Fibroblast of skin of right biceps (primary cell): ENCODE measurements at places on chromosomes 11 and 22.

GRCh38 chr11:88297421-88297820 is 40.1 kb downstream of the CTSC start:
- DNase-seq = no peak

DNA sequence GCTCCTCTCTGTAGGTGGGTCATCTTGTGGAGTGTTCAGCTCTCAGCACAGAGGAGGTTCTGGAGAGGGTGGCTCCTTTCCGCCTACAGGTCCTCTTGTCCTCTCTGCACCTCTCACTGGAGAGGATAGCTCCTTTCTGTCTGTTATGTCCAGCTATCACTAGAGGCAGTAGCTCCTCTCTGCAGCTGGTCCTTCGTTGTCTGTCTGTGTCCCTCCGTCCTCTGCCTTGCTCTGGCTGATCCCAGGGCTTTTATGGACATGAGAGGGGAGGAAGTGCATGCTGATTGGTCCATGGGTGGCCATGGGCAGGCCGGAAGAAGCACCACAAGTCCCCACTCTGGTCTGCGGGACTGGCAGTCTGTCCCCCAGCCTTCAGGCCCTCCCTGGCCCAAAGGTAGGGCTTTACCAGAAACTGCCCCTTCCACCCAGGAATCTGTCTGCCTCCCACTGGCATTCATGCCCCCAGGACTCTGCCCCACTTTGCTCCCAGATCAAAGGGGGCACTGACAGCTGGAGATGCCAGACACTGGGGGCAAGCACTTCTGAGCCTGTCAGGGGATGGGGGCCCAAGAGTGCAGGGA is 38.6 kb upstream of the CALCB start:
- DNase-seq = no peak

GRCh38 chr22:44620129-44620840 is 81.7 kb upstream of the PRR5 start:
- DNase-seq = peak; percentile 79

- peak; percentile 54 for DNase-seq
These were observed 24.7 kb upstream of the CCDC188 start for GRCh38 chr22:20175597-20175900.

- DNase-seq = no peak
These were observed 151.1 kb downstream of the FEZ1 start for GRCh38 chr11:125344846-125345420.

DNA sequence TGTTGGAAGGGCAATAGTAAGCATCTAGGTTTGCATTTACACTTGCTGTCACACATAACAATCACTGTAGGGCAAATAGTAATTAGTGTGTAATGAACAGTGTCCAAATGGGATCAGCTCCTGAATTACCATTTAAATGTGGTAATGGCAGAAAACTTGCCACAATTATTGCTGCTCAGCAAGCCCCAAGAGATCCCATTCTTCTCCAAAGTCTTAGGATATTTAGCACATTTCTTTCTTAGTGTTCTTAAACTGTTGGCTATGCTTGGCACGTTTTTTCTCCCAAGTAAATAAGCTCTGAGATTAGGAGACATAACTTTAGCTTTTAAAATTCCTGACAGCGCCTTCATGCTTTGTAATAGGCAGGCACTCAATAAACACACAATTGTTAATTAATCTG is 1037.0 kb downstream of the DLG2 start:
- DNase-seq = no peak

DNA sequence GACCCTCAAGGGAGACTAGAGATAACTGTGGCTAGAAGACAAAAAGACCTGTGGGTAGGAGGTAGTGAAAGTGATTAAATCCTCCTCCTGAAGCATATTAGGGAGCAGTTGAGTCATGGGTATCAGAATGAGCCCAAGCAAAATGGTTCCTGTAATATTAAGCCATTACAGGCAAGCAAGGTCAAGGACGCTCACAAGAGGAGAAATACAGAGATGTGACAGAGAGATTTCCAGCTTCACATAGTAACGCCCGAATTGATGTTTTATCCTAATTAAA is 77.7 kb downstream of the FAM76B start:
- DNase-seq = no peak

- DNase-seq = no peak
These were observed 756 bp downstream of the CLNS1A start for GRCh38 chr11:77636731-77637344.

DNA sequence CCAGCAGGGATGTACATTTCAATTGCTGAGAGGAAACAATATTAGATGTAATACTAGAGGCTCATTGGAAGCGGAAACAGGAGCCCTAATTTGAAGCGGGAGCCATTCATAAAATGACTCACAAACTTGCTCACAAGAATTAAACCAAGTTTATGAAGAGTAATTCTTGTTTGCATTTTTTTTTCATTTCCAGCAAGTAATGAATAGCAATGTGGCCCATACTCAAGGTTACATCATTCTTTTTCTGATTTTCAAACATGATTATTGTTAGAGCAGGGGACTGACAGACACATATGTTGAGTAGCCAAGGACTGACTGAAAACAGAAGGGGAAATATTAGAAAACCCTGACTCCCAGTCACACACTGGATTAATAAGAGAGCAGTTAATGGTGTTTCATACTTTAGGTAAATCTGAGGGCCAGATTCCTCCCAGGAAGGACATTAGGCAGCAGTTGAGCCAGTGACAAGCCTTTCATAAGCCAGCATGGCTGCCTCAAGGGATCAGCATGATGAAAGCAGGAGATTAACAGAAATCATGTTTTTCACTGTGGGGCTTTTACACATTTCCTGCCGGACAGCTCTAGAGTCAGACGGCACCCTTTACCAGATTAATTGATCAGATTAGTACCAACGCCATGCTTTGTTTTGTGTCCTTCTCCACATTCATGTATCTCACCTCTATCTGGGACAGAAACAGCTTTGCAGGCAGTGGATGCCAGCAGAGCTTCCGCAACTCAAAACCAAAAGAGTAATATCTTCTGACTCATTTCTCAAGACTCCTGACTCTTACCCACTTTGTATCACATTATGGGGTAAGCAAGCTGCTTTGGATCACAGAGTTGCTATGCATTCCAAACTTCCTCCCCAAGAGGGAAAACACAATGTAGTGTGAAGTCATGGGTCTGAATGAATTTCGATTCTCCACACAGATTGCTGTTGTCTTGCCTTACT is 831.6 kb downstream of the KCNA4 start:
- peak; percentile 97 for DNase-seq

GRCh38 chr11:61442616-61443015 is 12.7 kb downstream of the SDHAF2 start:
- DNase-seq = no peak

DNA sequence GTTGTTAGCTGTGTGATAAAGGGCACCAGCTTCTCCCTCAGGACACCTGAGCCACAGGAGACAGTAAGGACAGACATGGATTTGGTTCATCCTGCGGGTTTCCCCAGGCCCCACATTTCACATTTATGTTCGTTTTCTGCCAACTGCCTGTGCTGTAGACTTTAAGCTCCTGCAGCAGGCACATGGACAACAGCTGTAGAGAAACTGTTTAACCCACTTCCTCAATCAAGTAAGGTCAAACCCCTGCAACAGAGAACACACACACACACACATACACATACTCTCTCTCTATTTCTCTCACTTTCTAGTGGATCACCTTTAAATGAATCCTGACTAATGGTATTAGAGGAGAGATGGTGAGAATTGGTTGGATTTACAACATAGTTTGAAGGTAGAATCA is 90.7 kb downstream of the C11orf87 start:
- DNase-seq = no peak

GRCh38 chr22:27466229-27466628 is 335.3 kb downstream of the MN1 start:
- no peak for DNase-seq

GRCh38 chr11:92342034-92342720 is 117.6 kb downstream of the FAT3 start:
- DNase-seq = no peak

GRCh38 chr22:27231266-27231665 is 570.3 kb downstream of the MN1 start:
- no peak for DNase-seq

- DNase-seq = no peak
These were observed 23.3 kb downstream of the KCNJ5 start for GRCh38 chr11:128914216-128915148.

DNA sequence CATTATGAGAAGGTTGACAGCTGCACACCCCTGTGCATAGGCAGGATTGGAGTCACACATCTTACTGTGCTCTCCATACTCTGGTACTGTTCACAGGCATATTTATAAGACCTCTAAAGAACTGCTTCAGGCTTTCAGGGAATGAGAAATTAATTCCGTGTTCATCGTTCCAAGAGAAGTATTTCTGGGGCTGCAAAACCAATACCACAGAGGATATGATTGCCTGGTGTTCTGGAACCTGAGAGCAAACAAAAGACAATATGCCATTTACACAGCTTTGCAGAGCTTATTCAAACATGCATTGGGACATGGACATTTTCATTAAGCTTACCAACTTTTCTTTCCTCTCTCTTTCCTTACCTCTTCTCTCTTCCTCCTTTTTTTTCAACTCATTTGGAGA is 388.7 kb downstream of the NTM start:
- DNase-seq = no peak

DNA sequence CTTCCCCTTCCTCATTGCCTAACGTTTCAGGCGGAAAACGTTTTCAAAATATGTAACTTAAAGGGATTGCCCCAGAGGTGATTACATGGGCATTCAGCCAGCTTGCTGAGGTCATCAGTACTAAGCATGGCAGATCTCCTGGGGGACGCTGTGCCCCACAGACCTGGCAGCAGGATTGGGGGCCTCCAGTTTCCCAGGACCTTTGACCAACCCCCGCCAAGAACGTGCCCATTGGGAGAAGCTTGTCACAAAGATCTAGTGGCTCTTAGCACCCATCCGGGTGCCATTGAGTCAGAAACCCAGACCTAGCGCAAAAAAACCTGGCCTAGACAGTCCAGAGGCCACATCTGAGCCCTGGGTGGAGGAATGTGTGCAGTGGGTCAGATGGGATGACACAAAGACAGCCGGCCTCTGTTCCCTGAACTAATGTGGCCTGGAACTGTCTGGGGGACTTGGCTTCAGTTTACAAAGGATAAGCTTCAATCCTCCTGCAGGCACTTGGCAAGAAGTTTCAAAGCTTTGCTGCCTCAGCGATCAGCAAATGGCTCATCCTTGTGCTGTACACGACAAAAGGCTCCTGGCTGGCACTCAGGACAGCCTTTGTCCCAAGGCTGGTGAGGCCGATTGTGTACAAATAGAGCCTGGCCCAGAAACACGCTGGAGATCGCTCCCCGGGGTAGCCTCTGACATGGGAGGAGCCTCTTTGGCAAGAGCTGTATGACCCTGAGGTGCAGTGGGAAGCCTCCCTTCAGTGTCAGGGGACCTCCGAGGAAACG is 9.5 kb downstream of the C1QTNF6 start:
- peak; percentile 27 for DNase-seq

DNA sequence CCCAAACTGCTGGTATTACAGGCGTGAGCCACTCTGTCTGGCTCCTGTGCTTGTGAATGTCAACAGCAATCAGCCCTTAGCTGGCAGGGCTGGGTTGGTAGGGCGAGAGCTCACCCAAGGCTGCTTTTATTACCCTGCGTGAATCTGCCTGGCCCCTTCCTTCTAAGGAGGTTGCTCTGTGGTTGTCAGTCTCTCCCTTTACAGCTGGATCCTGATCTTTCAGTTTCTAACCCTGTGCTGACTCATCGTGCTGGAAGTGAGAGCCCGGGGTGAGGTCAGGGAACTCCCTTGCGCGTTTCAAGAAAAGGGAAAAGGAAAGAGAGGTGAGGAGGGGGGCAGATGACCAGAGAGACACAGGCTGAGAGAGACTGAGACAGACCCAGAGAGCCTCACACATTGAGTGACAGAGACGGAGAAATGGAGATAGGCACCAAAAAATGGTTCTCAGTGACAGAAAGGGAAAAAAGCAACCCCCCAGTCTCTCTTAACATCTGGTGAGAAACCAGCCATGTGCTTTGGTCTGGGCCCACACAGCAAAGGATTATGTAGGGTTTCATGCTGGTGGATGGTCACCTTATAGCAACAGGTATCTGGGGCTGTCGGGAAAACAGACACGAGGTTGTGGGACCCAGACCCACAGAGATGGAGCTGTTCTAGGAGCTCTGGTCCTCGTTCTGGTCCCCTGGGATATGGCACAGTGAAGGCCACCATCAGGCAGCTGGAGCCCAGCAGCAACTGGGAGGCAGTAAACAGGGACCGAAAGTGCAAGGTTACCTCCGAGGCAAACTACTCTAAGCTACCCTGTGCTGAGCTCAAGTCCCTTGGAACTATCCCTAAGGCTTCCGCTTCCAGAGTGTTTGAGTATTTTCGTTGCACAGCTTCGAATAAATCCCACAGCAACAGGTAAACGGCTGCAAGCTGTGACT is 2.5 kb downstream of the TCN2 start:
- DNase-seq = peak; percentile 59

DNA sequence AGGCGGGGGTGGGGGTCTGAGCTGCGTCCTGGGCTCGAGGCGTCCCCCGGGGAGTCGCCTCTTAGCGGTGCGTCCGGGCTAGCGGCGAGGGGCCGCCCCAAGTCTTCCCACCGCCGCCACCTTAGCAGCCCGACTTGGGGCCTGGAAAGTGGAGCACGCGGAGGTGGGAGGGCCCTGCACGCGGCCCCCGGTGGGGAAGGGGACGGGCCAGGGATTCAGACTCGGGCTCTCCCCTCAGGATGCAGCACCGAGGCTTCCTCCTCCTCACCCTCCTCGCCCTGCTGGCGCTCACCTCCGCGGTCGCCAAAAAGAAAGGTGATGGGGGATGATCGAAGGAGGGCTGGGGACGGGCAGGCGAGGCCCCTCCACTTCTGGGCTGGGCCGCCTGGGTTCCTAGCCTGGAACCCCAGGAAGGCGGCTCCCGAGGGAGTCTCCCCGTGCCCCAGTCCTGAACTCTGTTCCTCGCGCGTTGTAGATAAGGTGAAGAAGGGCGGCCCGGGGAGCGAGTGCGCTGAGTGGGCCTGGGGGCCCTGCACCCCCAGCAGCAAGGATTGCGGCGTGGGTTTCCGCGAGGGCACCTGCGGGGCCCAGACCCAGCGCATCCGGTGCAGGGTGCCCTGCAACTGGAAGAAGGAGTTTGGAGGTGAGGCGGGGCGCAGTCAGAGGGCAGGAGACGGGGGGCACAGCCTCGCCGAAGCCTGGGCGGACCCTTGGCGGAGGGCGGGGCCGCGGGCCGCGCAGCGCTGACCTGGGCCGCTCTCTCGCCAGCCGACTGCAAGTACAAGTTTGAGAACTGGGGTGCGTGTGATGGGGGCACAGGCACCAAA is 563 bp downstream of the MDK start:
- peak; percentile 47 for DNase-seq

GRCh38 chr11:69915501-69916250 is 96.5 kb upstream of the FGF3 start:
- peak; percentile 70 for DNase-seq
